ENCODE measurements at places on chromosomes 7 and 10.

GRCh38 chr7:510782-511281, 8.8 kb downstream of the PDGFA start:
- DNase-seq: peak; percentile 11

GRCh38 chr7:106795877-106796231, 69.2 kb upstream of the PIK3CG start:
- DNase-seq: no peak

DNA sequence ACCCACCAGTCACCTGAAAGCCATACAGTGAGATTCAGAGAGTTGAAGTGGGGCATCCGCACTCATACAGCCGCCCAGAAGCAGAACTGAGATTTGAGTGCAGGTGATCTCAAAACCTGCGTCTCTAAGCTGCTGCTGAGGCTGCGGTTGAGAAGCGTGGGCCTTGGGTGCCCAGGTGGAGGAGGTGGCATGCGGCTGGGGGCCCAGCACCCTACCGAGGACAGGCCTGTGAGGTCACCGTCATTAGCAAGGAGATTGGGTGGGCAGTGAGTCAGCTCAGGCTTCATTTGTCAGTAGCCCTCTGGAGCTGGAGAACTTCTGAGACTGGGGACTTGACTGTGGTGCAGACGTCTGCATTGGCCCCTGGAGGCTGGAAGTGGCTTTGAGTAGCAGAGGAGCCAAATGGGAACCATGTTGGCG, 29.8 kb downstream of the ZMIZ1 start:
- DNase-seq: no peak

- DNase-seq: no peak
Measured at GRCh38 chr7:47715631-47716068, 133.7 kb upstream of the TNS3 start.

- DNase-seq: no peak
Measured at GRCh38 chr7:133139350-133139749, 57.5 kb upstream of the CHCHD3 start.

All from Right ventricle myocardium inferior (tissue), 1 donor.